ENCODE measurements at places on chromosomes 2 and 18. TPM values are rescaled to one million over a fixed set of nuclear protein-coding genes. Genes with fewer than 3 reads are reported as not detected.

Gene GLI2
- total RNA-seq: 4.2 TPM

Gene STRADB
- total RNA-seq: 14.1 TPM

Gene CNTNAP5
- total RNA-seq: not detected

Gene DYSF
- 5.9 TPM for total RNA-seq

Gene PFN4
- total RNA-seq: 4.7 TPM

GRCh38 chr18:10475654-10476291 is 21.3 kb downstream of the APCDD1 start:
- DNase-seq: no peak

- peak; percentile 6 for DNase-seq
These were observed 307.5 kb downstream of the GULP1 start for GRCh38 chr2:188599140-188599539.

GRCh38 chr2:231415029-231415428 is 19.5 kb downstream of the B3GNT7 start:
- DNase-seq: no peak

DNA sequence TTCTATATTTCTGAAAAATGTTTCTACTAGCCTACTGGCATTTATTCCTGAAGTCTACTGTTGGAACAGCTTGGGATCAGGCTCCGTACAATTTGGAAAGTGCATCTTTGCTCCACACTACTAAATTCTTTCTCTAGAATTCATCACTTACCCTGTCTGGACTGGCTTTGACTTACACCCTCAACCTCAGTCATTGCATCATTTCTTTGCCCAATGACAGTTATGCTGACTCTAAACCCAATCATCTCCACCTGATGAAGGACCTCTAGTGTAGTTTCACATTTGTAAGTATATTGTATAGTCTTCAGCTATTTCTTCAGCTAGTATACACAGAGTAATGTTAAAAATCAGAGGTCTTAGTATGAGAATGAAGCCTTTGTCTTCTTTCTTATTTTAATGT is 359.6 kb upstream of the MC4R start:
- no peak for DNase-seq

GRCh38 chr2:11257964-11258363 is 86.5 kb downstream of the ROCK2 start:
- DNase-seq: no peak

DNA sequence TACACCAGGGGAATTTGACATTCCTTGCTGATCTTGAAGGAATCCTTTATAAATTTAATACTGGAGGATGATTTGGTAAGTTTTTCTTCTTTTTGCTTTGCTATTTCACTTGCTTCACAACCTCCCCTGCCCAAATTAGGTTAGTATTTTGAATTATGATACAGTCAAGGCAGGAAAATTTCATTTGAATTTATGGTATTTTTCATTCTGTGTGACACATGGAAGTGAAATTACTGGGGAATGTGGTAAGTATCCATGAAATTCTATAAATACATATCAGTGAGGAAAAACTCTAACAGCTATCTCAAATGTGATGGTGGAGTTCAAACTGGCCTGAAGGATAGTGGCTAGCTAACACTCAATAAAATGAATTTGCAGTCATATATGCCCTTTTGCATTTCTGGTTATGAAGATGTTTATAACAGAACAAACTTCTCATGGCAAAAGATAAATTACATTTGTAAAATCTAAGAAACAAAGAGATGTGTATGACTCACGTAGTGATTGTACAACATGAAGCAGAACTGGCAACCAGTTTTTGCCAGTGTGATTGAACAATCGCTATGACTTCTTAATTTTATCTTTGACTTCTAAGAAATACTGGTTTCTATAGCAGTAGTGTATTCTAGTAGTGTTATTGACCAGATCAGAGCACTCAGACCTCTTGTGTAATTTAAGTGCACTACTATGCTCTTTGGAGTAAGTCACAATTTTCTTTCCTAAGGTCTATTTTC is 152.6 kb downstream of the IKZF2 start:
- DNase-seq: no peak

DNA sequence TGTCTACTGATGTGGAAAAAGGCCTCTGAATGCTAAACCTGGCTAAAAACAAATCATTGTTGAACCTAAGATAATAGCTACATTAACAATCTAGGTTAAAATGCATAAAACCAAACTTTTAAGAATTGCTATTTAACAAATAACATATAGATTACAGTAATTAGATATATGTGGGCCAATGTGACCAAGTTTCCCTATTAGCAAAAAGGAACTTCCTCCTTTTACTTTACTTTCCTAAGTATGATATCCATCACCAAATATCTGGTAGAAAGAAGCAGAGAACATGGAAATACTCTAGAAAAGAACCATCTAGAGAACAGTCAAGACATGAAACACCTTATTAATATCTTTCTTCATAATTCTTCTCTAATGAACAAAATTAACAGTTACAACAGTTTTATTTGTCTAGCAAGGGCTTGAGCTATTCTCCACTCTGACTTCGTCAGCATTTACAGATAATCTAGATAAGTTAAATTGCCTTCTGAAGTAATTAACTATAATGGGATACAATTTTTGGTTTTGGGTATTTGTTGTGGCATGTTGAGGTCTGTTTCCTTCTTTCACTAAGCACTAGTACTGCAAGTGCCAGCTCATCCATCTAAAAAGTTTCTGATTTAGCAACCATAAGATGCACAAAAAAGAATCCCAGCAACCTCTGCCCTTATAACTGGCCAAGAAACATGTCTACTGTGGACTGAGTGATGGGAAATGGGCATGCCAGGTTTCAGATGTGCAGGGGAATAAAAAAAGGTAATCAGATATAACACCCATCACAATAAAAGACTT is 53.3 kb downstream of the MEMO1 start:
- DNase-seq: no peak

- no peak for DNase-seq
These were observed 116.4 kb upstream of the FANCL start for GRCh38 chr2:58357521-58357920.

DNA sequence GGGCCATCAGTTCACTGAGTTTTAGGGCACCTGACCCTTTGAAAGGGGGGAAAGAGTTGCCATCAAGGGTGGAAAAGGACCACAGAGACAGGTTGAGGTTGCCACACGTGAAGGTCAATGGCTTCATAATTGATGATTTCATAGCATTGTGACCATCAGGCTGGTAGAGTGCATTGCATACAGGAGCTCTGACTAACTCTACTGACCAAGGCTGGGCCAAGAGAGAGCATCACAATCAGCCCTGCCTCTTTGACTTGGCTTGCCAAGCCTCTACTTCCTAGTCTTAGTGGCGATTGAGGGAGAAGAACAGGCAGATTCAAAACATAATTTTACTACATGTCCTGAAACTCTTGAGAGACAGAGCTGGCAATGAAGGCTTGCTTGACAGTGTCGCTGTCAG is 5.8 kb upstream of the TNP1 start:
- DNase-seq: no peak

GRCh38 chr18:30945761-30946160 is 96.8 kb downstream of the DSC3 start:
- DNase-seq: no peak

DNA sequence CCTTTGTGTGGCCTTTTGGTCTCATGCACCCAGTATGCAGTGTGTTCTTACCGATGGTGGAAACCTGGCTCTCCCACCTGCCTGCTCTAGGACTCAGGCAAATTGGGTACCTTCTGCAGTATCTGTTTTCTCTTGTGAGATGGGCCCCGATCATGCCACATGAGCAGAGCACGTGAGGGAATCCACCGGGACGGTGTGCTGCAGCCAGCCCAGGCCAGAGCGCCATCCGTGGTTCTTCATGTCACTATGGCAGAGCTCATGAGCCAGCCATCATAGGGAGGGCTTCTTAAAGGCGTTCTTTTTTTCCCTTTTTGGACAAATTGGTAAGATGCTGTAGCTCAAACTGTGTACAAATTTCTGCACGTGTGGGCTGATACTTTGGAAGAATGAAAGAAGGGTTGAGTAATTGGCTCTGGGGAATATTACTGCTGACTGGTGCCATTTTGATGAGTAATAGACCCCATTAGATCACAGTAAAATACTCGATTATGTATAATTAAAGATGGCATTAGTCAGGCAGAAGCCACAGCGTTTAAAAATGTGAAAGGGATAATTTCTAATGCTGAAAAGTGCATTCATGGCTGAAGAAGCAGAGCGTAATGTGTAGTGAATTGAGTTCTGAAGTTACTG is 19.2 kb downstream of the SH3RF3 start:
- DNase-seq: peak; percentile 18

- no peak for DNase-seq
These were observed 1221.9 kb upstream of the NXPH2 start for GRCh38 chr2:140002110-140002509.

GRCh38 chr2:209322905-209323512 is 100.8 kb upstream of the MAP2 start:
- DNase-seq: no peak

- no peak for DNase-seq
These were observed 397.3 kb downstream of the SOX11 start for GRCh38 chr2:6089474-6089873.

- no peak for DNase-seq
These were observed 68.8 kb downstream of the ACVR1C start for GRCh38 chr2:157559890-157560289.

DNA sequence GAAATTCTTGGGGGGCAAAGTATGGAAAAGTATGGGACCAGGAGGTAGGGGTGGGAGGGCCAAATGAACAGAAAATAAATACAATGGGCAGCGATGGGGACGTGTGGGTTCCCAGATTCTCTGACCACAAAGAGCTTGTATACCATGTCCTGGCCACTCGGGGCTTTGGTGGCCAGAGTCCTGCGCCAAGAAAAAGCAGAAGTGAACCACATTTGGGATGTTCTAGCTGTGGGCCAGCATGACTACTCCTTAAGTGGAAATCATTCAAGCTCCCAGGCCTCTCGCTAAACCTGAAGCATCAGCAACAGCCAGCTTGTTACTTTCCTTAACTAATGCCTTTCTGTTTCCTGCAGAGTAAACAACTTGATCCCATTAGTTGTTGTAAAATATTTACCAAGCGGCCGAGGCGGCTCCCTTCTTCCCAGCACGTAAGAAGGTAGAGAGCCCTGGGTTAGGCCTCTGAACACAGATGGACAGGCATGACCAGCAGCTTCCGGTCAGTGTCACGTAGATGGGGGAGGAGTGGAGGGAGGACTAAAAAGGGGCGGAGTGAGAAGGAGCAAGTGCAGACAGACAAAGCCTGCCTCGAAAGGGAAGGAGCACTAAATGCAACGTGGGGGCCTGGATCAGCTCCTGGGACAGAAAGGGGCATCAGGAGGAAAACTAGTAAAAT is 88.2 kb downstream of the GALNT14 start:
- DNase-seq: peak; percentile 38

DNA sequence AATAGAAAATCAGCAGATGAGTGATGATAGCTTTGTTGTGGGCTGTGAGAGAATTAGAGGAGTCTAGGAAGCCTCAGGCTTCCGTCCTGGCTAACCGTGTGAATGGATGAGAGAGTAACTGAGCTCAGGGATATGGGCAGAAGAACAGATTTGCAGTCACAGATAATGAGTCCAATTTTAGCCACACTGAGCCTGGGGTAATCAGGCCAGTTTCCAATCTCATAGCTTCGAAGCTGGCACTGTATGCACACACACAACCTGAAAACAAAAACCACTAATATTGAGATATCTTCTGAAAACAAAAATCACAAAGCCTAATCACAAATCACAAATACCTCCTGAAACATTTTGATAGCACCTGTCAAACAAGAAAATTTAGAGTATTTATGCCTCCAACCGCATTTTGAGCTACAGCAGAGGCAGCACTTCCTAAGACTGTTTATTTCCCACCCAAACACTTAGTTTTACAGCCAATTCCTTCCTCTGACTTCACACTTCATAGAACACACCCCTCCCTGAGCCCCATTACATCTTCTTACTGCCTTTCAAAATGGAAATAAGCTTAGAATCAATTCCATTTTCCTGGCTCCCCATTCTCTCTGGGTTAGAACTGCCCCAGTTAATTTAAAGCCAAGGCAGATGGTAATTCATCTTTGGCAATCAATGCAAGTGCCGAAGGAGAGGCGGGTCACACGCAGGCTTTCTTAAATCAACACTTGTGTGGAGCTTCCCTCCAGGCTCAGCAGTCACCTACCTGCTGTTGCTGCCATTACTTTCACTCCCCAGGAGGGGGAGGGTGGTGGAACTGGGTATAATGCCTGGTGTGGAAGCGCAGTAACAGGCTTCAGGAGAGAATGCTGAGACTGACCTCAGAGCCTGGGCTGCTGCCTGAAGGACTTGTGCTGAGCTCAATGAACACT is 18.9 kb downstream of the TTR start:
- DNase-seq: peak; percentile 7

DNA sequence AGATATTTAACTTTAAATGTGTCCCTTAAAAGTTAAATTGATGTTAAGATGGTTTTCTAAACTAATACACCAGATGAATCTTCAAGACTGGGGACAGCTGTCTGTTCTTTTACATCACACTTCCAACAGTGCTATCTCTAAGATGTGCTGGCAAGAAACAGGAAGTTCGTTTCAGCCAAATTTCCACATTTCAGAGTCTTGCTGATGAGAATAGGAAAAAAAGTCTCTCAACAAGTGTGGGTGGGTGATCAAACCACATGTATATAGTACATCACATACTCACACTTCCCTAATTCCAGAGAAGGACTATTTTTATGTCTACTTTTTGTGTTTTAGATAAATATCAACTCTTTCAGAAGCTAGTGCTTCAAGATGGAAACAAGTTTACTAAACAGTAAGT is 1712.8 kb upstream of the TMEFF2 start:
- no peak for DNase-seq

- no peak for DNase-seq
These were observed 32.8 kb upstream of the NYAP2 start for GRCh38 chr2:225366731-225367130.

- DNase-seq: no peak
These were observed 46.0 kb downstream of the ZBTB7C start for GRCh38 chr18:48363175-48363574.

DNA sequence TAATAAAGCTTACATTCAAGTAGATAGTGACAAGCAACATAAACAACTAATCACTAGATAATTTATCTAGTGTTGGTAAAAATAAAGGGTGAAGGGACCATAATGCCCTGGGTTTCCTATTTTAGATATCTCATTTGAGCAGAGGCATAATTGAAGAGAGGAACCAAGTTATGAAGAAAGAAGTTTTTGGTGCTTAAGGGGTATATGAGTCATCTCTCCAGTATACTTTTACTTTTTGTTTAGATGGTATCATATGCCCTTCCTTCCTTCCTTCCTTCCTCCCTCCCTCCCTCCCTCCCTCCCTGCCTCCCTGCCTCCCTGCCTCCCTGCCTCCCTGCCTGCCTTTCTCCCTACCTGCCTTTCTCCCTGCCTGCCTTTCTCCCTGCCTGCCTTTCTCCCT is 1053.5 kb upstream of the CELF4 start:
- DNase-seq: no peak

DNA sequence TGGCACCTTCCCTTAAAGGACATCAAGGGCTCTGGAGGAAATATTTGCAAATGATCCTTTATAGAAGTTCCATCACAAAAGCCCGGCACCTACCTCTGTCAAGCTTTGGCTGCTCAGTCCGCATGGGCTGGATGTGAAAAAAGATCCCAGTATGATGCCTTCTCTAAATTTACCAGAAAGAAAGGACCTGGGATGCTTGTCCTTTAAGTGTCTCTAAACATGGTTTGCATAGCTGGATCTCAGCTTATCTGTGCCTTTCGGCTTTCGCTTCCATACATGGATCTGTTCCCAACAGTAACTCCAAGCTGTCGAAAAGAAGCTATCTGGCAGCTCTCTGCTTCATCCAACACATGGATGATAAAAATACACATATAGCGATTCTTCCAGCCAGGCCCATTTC is 60.4 kb upstream of the SLC8A1 start:
- no peak for DNase-seq

GRCh38 chr2:1739322-1739957 is 4.9 kb downstream of the PXDN start:
- no peak for DNase-seq

- no peak for DNase-seq
These were observed 49.5 kb downstream of the ANTXR1 start for GRCh38 chr2:69062307-69062962.

Data from Daoy (cell line).